HT-29 (cell line): ENCODE measurements at places on chromosomes 13 and 19. TPM values are rescaled to one million over a fixed set of nuclear protein-coding genes. Genes with fewer than 3 reads are reported as not detected.

DNA sequence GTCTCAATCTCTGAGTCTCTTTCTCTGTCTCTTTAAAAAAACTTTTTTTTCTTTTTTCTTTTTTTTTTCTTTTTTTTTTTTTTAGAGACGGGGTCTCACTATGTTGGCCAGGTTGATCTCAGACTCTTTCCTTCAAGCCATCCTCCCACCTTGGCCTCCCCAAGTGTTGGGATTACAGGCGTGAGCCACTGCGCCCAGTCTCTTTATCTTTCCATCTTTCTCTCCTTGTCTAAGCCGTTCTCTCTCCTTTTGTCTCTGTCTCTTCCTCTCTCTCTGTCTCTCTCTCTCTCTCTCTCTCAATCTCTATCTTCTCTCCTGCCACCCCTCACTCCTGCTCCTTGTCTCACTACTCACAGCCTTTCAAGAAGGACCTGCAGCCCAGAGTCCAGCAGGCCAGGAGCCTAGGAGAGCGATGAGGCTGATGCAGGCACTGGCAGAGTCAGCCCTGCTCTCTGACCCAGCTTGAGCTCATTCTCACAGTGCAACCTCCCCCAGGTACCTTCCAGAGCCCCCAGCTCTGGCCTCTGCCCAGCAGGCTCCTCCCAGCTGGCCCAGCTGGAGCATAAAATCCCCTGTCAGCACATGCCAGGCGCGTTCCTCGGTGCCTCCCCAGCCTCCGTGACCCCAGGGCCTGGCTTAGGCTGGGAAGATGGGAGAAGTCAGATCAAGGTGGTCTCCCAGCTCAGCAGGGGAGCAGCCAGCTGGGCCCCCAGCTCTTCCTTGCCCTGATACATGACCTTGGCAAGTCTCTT lies at the start of gene NPHS1:
TSS of gene NPHS1 (minus strand) at position 476 of the 752 bp plus-strand sequence. CDS start 667 bp downstream, outside the sequence.
- no peak for DNase-seq

DNA sequence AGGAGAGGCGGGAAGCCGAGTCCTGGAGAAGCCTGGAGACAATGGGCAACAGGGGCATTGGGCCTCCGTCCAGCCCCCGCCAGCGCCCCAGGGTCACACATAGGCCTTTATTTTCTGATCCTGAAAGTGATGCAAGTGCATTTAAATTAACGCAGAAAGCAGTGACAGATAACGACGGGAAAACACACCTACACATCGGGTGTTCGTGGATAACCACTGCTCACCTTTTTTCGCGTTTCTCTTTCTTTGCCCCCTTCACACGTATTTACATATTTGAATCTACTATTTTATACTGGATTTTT lies 30.4 kb upstream of the GRTP1 start:
- DNase-seq = no peak

The C19orf85 gene
- total RNA-seq = 0.41 and 0.83 TPM in 2 replicates

DNA sequence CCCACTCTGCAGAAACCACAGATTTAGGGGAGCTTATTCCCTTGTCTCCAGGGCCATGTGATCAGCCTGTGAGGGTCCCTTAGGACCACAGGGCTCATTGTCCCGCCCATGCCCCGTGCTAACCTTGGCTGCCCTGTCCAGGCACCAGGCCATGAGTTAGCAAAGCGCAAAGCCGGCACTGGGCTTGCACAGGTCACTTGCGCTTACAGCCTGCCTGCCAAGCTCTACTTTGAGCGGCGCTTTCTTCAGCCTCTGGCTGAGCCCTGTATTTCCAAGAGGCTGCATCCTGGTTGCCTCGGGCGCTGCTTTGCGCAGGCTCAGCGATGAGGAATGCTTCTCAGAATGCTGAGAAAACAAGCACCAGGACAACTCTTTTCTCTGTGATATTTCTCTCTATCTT lies 188.0 kb downstream of the TDRD3 start:
- no peak for DNase-seq

The APOC4 gene
- not detected in 2 replicates for total RNA-seq

- no peak for DNase-seq
Measured at GRCh38 chr19:39939556-39939955, 5.1 kb upstream of the FCGBP start.

The PABPC3 gene
- total RNA-seq = 0.05 and 0.18 TPM in 2 replicates

- peak; percentile 48 for DNase-seq
Measured at GRCh38 chr19:18110609-18111232, 13.1 kb downstream of the MAST3 start.

The NAPSA gene
- 0.08 and 1.2 TPM in 2 replicates for total RNA-seq

GRCh38 chr13:102947745-102948405 lies 102.0 kb downstream of the ERCC5 start:
- DNase-seq = peak; percentile 49

DNA sequence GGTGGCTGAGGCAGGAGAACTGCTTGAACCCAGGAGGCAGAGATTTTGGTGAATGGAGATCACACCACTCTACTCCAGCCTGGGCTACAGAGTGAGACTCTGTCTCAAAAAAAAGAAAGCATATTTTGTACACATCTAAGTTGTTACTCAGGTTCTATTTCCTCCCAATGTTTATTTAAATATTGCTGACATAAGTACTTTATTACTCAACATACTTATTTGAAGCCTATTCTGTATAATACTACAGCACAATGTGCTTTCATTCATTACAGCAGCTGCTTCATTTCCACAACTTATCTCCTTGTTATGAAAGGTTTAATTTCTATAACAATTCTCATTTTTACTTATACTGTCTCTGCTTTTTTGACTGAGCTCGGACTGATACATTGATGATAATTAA lies 495.7 kb downstream of the SLITRK1 start:
- no peak for DNase-seq

- no peak for DNase-seq
Measured at GRCh38 chr19:1445932-1446712, 3.8 kb upstream of the APC2 start.

- DNase-seq = no peak
Measured at GRCh38 chr13:22128441-22129408, 457.9 kb downstream of the FGF9 start.

DNA sequence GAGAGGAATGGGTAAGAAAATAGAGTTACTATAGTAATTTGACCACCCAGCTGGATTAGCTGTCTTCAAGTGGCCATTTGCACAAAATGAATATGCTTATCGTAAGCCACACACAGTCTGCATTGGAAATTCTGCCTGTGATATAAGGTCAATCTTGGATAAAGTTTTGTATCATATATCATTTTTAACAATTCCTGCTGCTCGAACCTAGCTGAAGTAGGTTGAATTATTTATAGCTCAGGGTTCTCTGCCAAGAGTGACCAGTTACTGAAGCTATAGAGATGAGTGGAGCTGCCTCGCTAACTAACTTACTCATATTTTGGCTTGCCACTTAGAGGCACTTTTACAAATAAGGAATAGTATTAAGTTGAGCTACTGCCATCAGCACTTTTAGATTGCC lies 220.9 kb downstream of the RGCC start:
- no peak for DNase-seq

The ARHGAP33 gene
- total RNA-seq = 4.0 and 57.4 TPM in 2 replicates

The ATP8B3 gene
- total RNA-seq = 0.65 and 2.0 TPM in 2 replicates

The GARIN5A gene
- 2.8 and 6.5 TPM in 2 replicates for total RNA-seq

DNA sequence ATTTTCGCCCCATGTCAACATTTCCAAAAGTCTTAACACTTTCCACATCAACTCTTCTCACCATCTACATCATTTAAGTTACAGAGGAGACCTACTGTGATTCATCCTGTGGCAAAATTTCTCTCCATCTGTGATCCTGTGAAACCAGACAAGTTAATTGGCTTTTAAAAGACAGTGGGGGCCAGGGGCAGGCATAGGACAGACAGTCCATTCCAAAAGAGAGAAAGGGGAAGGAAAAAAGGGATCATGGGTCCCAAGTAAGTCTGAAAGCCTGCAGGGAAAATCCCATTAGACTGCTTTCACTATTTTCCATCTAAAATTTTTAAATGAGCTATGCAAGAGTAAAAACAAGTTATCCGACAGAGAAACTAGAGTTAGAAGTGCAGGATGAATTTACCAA lies 121.0 kb downstream of the MRPL57 start:
- DNase-seq = no peak

DNA sequence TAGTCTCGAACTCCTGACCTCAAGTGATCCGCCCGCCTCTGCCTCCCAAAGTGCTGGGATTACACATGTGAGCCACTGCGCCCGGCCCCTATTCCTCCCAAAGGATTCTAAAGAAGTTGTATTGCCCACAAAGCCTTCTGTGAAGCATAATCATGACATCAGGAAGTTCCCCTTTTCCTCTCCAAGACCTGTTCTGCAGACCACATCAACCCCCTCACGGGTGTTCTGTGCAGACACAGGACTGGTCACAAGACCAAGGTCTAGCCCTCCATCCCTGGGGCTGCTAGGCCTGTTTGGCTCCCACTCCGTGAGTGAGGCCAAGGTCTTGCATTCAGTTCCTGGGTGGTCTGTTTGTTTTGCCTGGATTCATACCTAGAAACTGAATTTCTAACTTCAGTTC lies 178.1 kb downstream of the FLT1 start:
- no peak for DNase-seq

DNA sequence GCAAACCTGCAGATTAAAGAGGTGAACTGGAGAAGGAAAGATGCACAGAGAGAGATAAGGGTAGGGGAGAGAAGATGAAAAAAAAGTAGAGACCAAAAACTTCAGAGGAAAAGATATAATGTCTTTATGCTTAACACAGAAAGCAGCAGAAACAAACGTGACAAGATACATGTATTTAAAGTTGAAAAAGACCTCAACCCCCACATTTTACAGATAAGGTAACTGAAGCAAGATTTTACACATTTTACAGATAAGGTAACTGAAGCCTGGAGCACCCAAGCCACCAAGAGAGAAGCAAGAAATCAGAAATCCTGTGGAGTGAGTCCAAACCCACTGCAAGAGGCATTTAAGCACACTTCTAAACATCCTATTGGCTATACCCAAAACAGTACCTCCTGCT lies 185.3 kb downstream of the TBC1D4 start:
- no peak for DNase-seq

The KIR2DL1 gene
- not detected in 2 replicates for total RNA-seq

DNA sequence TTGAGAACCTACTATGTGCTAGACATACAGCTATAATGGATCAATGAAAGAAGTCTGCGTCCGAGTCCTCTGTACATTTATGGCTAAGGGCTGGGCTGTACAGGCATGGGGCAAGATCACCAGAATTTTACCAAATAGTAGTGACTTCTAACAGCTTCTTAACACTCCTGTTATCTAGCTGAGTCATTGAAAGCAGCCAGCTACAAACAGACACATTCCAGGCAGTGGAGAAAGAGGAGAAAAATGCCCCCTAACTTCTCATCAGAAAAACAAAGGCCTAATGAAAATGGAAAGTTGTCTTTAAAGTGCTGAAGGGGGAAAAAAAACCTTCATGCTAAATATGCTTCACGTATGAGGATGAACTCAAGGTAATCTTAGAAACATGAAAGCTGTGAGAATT lies 14.3 kb upstream of the ZNF667 start:
- no peak for DNase-seq

The KDELR1 gene
- total RNA-seq = 150 and 189 TPM in 2 replicates

- no peak for DNase-seq
Measured at GRCh38 chr19:44529536-44529935, at the start of gene CEACAM20. Gene CEACAM20 (minus strand): TSS chr19:44529675. CDS start chr19:44529509, 166 bp downstream.

DNA sequence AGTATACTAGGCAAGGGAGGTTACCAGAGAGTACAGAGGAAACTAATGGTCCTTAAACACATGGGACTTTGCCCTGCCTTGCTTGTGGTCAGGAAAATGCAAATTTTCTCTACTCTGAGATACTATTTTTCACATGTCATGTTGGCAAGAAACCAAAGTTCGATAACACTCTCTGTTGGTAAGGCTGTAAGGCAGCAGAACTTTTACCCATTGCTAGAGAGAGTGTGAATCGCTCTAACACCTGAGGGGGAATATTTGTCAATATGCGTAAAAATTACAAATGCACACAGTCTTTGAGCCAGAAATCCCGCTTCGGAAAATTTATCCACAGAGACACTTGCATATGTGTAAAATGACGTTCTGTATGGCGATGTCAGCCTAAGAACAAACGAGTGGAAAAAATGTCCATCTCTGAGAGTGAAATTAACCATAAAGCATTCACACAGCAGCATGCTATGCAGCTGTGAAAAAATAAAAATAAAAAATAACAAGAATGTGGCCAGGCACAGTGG lies 9.5 kb upstream of the RFX1 start:
- DNase-seq = no peak

GRCh38 chr19:35264268-35265125 lies 4.3 kb upstream of the USF2 start:
- DNase-seq = peak; percentile 19

DNA sequence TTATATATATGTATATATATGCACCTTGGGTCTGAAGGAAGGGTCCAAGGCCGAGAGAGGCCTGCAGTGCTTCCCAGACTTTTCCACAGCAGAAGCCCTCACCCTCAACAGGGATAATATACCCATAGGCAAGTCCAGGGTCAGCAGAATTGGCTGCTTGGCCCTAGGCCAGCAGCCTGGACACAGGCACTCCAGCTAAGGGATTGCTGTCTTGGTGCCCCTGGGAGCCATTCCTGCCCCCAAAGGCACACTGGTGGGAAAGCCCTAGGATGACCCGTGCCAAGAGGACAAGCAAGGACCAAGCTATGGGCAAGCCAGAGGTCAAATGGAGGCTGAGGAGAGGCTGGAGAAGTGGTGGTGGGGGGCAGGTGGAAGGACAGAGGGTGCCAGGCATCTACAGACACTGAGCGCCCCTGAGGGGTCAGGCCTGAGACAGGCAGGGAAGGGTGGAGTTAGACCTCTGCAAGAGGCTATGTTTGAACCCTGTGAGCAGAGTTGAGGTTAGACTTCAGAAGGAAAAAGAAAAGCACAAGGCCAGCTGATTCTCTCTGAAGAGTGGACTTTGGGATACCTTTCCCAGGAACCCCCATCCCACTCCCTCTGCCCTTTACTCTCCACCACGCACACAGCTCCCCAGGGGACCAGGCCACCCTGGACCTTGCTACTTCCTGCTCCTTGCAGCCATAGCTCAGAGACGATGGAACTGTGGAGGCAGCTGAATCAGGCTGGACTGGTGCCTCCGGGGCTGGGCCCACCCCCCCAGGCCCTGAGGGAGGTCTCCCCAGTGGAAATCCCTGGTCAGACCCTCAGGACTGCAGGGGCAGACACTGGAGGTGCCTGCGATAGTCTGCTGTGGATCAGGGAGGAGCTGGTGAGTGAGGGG lies at the start of gene ERICH4:
TSS of gene ERICH4 (plus strand) at position 684 of the 883 bp plus-strand sequence. CDS start at position 698, 14 bp downstream.
- no peak for DNase-seq

DNA sequence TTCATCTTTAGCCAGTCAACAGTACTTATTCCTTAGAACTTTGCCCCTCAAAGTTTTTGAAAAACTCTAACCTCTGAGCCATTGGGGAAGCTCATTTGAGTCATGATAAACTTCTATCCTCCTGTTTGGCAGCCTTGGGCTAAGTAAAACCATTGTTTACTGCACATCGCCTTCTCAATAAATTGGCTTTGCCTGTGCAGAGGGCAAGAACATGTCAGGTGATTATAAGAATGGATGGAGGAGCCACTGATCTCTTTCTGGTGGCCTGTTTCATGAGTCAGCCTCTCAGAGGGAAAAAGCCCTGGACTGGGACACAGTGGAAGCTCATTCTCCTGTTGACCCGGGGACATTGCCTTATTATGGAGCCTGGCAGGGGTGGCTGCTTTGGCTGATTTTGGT lies 19.4 kb upstream of the PSG4 start:
- no peak for DNase-seq
